ENCODE measurements at places on chromosomes 5 and 9.

DNA sequence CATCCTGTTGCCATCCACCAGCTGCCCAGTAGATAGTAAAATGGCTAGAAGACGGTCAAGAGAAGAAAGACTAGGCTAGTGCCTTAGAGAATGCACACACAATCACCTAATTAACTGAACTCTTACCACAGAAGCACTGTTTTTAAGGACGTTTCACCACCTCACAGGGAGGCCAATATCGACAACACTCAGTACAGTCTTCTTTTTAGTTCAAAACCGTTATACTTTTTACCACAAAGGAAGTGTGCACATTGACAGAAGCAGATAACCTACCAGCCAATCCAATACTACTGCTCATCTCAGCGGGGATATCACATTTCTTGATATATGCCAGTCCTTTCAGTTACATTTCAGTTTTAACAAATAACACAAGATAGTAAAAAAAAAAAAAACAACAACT is 122.3 kb downstream of the GNAQ start:
- no peak for DNase-seq

GRCh38 chr5:67983251-67984110 is 232.1 kb upstream of the PIK3R1 start:
- no peak for DNase-seq

DNA sequence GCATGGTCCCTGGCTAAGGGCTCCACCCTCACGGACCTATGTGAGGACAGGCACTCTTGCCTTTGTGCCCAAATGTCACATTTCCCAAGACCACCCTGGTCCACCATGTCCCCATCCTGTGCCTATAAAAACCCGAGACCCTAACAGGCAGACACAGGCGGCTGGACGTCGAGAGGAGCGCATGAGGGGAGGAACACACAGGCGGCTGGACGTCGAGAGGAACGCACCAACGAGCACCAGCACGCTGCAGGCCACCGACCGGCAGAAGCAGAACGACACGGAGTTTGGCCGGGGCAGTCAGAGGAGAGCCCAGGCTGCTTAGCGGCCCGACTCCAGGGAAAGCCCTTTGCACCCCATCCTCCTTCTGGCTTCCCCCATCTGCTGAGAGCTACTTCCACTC is 119.9 kb downstream of the ADAMTS2 start:
- DNase-seq, result no peak

GRCh38 chr5:111532886-111533582 is 20.7 kb upstream of the STARD4 start:
- no peak for DNase-seq

GRCh38 chr5:12951846-12952245 is 992.6 kb downstream of the DNAH5 start:
- no peak for DNase-seq

DNA sequence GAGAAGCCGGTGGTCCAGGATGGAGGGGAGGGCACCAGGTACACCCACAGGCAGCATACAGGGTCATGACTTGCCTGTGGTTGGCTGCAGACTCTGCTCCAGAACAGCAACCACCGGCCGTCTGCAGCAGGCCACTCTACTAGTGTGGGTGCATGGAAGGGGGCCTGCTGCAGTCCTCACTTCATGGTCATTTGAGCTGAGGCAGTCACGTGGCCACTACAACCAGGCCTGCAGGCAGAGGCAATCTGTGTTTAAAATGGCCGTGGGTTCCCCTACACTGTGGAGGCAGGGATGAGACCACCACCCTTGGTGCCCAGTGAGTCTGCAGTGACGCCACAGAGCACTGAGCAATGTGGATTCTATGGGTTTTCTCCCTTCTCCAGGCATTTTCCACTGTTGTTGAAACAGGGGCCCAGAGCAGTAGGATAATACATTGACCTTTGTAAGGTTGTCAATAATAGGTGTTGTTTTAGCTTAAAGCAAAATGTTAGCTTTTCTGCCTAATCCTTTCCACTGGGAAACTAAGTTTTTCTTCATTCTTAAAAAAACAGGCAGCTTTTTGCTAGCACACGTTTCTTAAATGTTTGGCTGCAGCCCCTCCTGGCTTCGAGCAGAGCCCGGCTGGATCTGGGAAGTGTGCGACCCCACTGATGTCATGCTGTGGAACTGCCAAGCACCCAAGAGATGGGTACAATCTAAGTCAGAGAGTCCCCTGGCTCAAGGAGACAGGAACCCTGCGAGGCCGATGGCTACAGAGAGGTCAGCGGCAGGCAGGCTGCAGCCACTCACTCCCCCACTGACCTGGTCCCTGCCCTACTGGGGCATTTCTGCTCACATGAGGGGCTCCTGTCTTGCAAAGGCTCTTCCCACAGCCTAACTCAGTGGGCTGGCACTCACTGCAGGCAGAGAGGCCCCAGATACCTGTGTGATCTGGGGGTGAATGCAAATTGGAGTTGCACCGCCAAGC is 21.2 kb downstream of the GADD45G start:
- DNase-seq, result no peak

GRCh38 chr9:92654481-92655301 is 15.2 kb downstream of the IPPK start:
- no peak for DNase-seq

DNA sequence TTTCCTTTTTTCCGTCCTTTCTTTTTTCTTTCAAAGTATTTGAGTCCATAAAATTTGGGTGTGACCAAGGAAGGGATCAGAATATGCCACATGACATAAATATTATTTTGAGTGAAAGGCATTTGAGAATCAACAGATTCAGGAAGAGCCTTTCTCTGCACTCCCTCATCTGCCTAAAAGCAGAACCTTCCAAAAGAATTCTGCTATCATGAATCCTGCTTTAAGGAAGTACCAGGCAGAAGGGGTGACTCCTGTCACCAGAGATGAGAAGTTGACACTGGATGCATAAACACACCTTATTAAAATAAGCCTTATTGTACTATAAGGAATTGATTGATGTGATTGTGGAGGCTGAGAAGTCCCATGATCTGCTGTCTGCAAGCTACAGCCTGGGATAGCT is 196.7 kb downstream of the SREK1 start:
- no peak for DNase-seq

DNA sequence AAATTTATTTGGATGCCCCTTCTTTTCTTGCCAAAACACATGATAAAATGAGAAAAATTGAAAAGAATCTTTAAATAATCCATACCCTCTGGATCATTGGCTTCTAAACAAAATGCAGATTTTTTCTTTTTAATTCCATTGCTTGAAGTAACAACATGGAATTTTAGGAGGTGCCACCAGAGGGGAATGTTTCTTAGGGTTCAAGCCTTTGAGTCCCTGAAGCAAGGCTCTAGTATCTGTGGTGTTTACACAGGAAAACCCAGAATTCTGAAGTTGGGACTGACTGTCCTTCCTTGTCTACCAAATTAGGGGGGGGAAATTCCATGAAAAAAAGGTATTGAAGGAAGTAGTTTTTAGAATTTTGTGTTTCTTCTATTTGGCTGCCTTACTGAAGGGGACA is 69.4 kb downstream of the LMNB1 start:
- no peak for DNase-seq

GRCh38 chr5:39209924-39210323 is 9.4 kb downstream of the FYB1 start:
- DNase-seq, result no peak

GRCh38 chr9:133954862-133955529 is 37.1 kb downstream of the VAV2 start:
- no peak for DNase-seq

GRCh38 chr5:140565024-140565779 is 574 bp downstream of the SLC35A4 start:
- DNase-seq, result no peak

- DNase-seq, result no peak
Measured at GRCh38 chr5:34003941-34004340, 3.9 kb downstream of the AMACR start.

- no peak for DNase-seq
Measured at GRCh38 chr5:13516195-13516594, 428.3 kb downstream of the DNAH5 start.

DNA sequence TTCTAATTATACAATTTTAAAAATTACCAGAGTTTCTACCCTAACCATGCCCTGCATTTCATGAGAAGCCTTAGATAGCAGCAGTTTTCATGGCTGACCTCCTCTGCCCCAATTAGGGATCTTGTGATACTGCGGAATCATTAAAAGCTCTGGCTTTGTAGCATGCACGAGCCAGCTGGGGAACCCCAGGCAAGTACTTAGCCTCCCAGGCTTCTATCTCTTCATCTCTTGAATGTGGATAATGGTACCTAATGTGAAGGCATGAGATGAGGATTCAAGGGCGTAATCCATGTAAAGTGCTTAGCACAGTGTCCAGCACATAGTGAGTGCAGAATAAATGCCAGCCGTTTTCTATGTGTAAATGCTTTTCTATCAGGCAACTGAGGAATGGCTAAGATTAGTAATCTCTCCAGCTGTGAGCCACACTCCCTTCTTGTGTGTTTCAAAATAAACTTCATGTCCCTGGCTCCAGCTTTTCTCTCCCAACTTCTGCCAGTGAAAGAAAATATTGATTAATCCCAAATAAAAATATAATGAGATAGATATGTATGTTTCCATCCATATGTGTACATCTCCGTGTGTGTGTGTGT is 88.4 kb downstream of the APBA1 start:
- no peak for DNase-seq

- peak; percentile 97 for DNase-seq
Measured at GRCh38 chr9:107008011-107008410, 145.0 kb downstream of the ZNF462 start.

DNA sequence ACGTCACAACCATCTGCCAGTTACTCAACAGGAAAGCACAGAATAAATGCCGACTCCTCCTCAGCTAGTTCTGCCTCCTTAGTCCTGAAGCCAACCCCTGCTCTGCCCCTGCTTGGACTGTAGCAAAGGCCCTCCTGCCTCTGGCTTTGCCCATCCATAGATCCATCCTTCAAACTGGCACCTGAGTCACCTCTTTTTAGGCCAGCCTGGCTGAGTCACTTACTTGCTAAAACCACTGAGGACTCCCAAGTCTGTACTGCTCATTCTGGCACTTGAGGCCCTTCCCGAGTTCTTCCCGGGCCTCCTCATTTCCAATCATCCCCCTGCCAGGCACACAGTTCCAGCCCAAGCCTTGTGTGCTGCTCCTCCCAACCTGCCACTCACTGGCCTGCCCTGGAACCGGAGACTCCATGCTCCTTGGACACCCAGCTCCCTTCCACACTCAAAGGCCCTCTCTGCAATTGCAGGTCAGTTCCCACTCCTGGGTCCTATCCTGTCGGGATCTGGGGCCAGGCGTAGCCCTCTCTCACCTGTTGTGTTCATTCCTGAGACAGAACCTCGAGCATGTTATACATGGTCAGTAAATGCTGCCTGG is 220.1 kb downstream of the DAB2IP start:
- no peak for DNase-seq

DNA sequence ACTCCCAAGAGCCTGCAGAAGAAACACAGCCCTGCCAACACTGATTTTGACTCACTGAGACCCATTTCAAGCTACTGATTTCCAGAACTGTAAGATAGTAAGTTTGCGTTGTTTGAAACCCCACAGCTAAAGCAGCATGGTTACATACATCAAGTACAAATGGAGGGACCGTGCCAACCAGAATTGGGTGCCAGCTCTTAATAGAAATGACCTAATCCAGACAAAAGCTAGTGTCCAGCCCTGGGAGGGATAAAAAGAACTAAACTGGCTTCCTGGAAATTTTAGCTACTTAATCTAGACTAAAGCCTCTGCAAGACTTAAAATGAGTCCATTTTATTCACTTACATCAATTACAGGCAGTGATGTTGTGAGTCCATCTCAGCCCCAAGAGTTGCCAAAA is 122.6 kb downstream of the ADAMTS12 start:
- no peak for DNase-seq

DNA sequence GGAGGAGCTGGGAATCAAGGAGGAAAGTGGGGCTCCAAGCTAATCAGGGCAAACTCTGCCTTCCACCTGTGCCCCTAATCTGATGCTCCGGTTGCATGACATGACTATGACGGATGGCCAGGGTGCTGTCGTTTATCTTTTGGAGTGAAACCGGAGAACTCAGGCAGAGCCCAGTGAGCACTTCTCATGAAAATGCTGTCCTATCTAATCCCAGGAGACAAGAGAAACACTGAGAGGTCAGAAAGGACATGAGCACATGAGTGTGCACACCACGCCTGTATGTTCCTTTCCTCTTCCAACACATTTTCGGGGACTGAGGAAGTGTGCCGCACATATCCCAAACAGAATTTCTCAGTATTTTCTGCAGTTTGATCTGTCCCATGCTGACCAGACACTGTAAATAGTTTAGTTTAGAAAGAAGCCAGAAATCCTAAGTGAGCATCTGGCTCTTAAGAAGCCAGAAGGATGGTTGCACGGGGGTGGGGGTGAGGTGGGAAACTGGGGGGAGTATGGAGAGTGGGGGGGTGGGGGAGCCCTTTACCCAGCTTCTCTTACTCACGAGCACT is 217.1 kb downstream of the TSSK1B start:
- DNase-seq, result peak; percentile 82

DNA sequence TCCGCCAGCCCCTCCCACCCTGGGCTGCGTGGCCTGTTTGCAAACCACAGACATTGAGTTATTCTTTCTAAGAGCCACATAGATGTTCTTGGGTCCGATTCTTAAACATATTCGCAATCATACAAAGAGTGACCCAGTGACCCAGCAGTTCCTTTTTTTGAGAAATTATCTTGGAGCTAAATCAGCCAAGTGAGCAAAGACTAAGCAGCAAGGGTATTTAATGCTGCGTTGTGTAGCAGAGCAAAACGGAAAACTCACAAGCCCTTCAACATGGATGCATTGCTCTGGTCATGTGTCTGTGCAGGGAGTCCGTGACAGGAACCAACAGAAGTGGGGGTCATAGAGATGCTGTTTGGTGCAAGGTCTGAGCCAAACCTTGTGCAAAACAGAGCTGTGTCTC is 95.6 kb downstream of the OLFM1 start:
- DNase-seq, result no peak

DNA sequence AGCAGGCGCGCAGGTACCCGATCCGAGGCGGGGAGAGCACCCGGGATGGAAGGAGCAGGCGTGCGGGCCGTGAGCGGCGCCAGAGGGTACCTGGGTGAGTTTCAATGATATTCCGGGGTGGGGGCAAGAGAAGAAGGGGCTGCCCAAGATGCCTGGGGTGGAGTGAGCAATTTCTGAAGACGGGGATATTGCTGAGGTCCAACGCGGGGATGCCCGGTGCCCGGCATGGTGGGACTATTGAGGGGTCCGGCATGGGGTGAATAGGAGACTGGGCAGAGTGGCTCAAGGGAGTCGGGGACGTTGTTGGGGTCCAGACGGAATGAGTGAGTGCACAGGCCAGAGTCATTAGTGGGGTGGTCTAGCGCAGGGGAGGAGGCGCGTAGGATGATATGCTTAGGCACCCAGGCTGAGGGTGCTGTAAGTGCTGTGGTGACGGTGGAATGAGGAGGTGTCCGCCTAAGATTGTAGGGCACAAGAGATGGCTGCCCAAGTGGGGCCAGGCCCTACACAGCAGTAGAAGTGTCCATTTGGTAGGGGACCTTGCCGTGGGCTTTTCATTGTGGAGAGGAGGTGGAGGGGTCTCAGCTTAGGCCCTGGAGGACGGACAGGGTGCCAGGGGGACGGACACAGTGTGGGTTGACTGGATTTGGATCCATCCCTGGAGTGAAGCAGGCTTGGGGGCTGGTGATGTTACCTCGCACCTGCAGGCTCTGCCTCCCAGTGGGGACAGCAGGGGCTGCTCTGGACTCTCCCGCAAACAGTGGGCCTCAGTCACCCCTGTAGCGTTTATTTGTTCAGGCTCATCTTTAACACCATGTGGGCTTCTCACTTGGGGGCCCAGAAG is 719 bp downstream of the MIGA2 start:
- DNase-seq, result no peak

- DNase-seq, result no peak
Measured at GRCh38 chr5:178467568-178468195, 122.5 kb downstream of the COL23A1 start.

GRCh38 chr5:31556461-31556860 is 24.4 kb downstream of the C5orf22 start:
- no peak for DNase-seq

Data from NCI-H524 treated with DMSO at 0.1 percent for 48 hours (cell line).